ENCODE measurements at places on chromosomes 2 and 18.

DNA sequence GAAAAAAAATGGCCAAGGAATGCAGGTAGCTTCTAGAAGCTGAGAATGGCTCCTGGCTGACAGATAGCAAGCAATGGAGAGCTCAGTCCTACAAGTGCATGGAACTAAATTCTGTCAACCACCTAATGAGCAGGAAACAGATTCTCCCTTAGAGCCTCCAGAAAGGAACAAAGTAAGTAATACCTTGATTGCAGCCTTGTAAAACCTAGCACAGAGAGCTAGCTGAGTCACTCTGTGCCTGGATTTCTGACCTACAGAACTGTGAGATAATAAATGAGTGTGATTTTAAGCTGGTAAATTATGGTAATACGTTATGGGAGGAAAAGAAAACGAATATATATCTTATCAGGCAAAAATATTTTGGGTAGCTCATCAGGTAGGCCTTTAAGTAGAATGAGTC is 7.4 kb upstream of the LNPK start:
- no peak for DNase-seq

- DNase-seq: no peak
These were observed 621.2 kb downstream of the MBD2 start for GRCh38 chr18:53603276-53603675.

DNA sequence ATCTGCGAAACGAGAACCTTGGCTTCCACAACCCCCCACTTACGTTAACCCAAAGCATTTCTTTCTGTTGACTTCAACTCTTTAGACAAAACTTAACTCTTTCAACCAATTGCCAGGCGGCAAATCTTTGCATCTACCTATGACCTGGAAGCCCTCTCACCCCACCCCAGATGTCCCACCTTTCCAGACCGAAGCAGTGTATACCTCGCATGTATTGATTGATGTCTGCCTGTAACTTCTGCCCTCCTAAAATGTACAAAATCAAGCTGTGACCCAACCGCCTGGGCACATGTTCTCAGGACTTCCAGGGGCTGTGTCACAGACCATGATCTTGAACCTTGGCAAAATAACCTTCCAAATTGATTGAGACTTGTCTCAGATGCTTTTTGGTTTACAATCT is 12.3 kb downstream of the AQP12B start:
- no peak for DNase-seq

DNA sequence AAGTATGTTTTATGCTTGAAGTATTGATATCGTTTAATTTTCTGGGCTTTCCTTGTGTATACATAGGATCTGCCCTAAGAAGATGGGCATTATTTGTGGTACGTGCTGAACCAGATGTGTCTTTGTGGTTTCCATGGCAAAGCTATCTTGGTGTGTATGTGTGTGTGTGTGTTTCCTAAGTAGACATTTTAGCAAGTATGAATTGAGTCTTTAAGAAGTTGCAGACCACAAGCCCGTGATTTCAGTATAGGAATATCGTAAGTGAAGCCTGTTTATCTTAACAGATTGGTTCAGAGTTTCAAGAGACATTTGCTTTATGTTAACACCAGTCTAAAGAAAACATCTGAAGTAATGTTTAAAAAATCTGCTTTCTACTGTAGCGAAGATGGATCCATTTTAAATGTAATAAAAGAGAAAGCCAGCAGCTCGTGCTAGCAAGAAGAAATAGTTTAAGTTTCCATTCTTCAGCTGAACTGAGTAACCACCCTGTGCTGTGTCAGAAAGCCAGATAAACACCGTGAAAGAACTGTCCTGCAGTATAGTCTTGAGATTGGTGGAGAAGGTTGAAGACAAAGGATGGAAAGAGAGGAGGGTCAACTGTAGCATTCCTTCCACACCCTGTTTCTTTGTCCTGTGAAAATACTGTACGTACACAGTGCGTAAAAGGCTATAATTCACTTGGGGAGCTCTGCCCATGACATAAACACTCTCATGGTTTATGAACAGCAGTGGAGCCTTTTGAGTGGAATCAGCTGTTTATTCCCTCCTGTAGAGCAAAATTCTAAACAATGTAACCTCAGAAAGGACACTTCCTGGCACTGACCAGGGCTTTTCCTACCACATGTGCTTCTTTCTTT is 91.9 kb upstream of the FOSL2 start:
- DNase-seq: no peak

GRCh38 chr2:190663839-190664238 is 15.0 kb downstream of the NAB1 start:
- DNase-seq: no peak

DNA sequence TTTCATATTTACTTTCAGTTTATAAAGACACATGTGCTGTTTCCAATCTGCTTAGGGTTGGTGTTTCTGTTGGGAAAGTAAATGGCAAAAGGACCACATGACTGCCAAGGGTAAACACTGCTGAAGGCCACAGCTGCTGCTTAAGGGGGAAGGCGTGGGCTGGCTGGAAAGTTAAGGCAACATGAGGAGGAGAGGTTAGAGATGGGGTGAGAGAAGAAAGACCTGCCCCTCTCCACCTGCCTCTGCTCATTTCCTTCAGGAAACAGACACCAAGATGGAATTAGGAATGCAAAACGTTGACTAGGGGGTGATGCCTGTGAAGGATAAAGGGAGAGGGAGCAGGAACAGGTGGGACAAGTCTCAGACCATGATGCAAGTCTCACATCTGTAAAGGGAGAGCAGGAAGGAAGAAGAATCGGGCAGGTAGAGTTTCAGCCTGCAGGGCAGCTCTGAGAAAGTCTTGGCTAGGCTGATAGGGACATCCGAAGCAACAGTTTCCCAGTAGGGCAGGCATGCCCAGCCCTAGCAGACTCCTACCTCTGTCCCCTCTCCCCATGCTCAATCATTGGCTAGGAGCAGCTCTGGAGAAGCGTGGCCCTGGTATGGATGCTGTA is 86.0 kb downstream of the CDC42EP3 start:
- no peak for DNase-seq

DNA sequence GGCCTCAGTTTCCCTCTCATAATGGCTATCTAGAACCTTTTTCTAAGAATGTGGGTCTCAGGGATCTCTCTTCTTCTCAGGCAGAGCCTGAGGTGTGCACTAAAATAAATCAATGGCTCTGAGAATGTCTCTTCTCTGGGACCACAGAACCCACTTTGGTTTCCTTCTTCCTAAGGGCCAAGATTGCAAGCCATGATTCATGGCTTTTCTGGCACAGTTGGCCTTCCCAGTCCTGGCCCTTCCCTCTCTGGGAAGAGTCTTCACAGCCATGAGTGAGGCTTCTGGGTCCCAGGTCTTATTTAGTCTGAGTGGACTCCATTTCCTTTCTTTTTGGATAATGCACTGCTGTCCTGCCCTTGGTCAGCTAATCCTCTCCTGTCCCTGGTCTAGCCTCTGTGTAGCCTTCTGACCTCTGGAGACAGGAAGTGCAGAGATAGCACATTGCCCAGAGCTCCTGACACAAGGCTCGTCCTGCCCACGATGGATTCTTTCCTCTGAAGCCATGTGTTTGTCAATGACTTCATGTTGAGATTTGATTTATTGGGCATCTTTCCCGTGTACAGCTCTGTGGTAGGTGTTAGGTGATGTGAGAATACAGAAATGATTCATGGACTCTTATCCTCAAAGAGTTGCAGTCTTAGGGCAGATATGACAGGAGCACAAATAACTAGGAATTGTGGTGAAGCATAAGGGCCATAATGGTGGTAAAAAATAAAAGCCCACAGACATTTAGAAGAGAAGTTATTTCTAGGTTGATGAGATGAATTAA is 245.0 kb downstream of the CLIP4 start:
- DNase-seq: no peak

- no peak for DNase-seq
These were observed 5.6 kb upstream of the LAMA3 start for GRCh38 chr18:23683671-23684070.

- DNase-seq: no peak
These were observed 34.3 kb upstream of the MTX2 start for GRCh38 chr2:176234940-176235339.

- DNase-seq: no peak
These were observed 87.6 kb downstream of the MRPS9 start for GRCh38 chr2:105125428-105125827.

- no peak for DNase-seq
These were observed 6.4 kb upstream of the NEUROD1 start for GRCh38 chr2:181686576-181687185.

DNA sequence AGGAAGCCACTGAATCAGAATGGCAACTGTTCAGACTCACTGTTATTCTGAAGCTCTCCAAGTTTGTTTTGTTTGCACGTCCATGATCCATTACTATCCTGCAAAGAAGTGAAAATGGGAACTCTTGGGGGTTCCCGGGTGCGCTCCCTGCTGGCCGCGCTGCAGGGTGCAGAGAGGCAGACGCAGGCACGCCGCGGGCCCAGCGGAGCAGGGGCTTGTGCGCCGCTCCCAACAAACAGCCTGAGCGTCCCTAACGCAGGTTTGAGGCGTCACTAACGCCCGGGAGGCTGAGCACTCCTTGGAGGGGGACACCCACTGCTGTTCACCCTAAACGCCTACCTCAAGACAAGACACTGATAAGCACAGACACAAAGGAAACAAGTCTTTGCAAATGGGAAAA is 14.3 kb upstream of the PIEZO2 start:
- no peak for DNase-seq

DNA sequence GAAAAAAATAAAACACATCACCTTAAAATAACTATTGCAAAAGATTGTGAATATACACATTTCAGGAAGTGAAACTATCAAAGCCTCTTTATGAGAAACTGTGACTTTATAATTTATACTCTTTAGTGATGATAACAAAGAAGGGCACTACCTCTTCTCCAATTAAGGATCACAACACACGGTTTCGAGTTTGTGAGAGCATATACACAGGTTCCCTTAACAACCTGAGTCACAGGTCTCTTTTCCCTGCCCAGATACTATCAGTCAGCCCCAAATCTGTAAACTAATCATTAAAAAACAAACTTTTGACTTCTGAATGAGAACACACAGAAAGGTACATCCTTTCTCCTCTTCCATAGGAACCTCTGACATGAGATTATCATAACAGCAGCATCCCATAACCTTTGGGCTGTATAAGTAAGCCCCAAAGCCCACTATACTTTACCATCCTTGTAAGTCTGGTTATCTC is 44.9 kb downstream of the PTPN2 start:
- no peak for DNase-seq

- no peak for DNase-seq
These were observed 76.5 kb downstream of the STRN start for GRCh38 chr2:36889795-36890194.

DNA sequence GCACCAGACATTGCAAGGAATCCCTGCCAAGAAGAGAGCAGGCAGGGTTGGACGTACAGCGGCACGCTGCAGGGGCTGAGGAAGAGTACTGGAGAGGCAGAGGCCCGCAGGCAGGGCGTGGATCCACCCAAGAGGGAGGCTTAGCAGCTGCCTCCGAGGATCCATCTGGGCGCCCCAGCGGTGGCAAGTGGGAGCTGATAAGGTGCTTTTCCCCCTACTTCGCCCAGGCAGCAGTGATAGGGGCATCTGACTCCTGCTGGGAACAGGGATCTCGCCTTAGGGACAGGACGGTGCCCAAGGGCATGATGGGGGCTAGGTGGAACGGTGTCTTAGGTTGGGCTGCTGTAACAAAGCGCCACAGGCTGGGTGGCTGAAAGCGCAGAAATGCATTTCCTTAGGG is 67.4 kb upstream of the HS6ST1 start:
- DNase-seq: no peak

DNA sequence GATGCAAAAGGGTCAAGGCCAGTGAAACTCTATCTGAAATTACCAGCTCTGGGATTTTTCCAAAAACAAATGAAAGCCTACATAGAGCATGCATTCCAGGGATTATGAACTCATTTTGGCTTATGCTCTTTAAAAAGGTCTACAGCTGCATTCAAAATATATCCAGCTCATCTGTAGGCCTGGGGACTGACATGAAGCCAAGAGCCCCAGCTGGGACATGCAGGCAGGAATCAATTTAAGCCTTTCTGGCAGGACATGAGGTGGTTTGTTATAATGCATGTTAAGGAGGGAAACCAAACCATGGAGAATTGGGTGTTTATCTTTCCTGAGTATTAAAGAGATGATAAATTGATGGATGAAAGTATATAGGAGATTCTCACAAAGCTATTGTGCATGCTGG is 164.5 kb downstream of the RBM43 start:
- no peak for DNase-seq

DNA sequence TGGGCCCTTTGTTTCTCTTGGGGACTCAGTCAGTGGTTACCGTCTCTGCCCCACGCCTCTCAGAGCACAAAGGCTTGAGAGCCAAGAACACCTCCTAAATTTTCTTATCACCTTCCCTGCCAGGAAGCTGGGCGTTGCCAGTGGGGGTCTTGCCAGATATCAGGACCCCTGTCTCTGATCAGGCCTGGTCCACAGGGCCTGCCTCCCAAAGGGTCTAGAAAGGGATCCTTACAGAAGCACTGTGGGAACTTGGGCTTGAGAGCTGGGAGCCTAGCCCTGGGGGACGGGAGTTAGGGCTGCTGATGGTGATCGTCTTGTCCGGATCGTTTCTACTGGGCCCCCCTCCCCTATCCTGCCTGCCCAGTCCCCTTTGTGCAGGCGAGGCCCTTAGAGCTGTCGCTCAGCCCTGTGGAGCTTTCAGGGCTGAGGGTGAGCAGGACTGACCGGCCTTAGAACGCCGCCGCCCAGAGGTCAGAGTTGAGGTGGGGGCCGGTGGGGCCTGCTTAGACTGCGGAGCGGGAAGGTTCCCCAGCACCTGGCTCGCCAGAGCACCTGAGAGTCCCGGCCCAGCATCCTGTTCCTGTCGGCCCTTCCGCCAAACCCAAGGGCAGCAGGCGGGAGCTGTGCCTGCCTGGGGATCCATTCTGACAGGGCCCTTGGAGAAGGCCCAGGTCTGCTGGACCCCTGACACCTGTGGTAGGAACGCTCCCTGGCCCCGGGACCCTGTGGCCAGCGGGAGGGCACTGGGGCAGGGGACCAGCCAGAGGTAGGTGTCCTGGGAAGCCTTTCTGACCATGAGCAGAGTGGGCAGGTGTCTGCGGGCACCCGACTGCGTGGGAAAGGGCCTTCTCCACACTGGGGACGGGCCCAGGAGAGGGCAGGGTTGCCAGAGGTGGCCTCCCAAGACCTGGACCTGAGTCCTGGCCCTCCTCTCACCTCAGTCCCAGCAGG is 956 bp downstream of the ESPNL start:
- DNase-seq: no peak

- no peak for DNase-seq
These were observed 146.3 kb upstream of the SKOR2 start for GRCh38 chr18:47397671-47398319.

- no peak for DNase-seq
These were observed 629.4 kb downstream of the TSN start for GRCh38 chr2:122384768-122385333.

GRCh38 chr2:145807554-145807953 is 1287.6 kb upstream of the ZEB2 start:
- no peak for DNase-seq

GRCh38 chr18:59567431-59567830 is 129.8 kb downstream of the CCBE1 start:
- no peak for DNase-seq

GRCh38 chr2:207216457-207216856 is 50.7 kb upstream of the KLF7 start:
- DNase-seq: no peak

DNA sequence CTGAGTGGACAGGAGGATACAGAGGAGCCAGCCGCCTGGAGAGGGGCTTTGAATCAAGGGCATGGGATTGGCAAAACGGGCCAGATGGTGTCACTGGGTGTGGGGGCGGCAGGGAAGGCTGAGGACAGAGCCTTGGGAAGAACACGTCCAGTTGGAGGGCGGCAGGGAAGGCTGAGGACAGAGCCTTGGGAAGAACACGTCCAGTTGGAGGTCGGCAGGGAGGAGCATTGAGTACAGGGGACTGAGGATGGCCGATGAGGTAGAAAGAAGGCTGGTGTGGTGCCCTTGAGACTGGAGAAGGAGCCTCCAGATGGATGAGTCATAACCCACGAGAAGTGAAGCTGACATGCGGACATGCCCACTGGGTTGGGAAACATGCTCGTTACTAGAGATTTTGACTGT is 4.5 kb downstream of the HES6 start:
- no peak for DNase-seq
